ENCODE measurements at places on chromosomes 2 and 18.

- DNase-seq, result no peak
These were observed 36.0 kb downstream of the GALNT3 start for GRCh38 chr2:165757906-165758675.

GRCh38 chr2:224309176-224309575, 92.7 kb downstream of the FAM124B start:
- DNase-seq, result peak; percentile 20

GRCh38 chr2:66443979-66444861, 9.3 kb downstream of the MEIS1 start:
- DNase-seq, result no peak

GRCh38 chr18:44909191-44909719, 228.6 kb downstream of the SETBP1 start:
- DNase-seq, result no peak

GRCh38 chr2:73697606-73698005, 39.5 kb downstream of the TPRKB start:
- DNase-seq, result no peak

GRCh38 chr18:69874058-69874457, 73.6 kb downstream of the CD226 start:
- no peak for DNase-seq

- DNase-seq, result no peak
These were observed 195.7 kb downstream of the MTCL1 start for GRCh38 chr18:8901019-8901418.

GRCh38 chr2:48583961-48584360, 33.7 kb upstream of the GTF2A1L start:
- DNase-seq, result no peak

GRCh38 chr2:21291426-21291825, 167.7 kb downstream of the TDRD15 start:
- DNase-seq, result no peak
